ENCODE measurements at places on chromosomes 2 and 18.

GRCh38 chr2:235766278-235766677 is 272.4 kb downstream of the AGAP1 start:
- peak; percentile 25 for DNase-seq

DNA sequence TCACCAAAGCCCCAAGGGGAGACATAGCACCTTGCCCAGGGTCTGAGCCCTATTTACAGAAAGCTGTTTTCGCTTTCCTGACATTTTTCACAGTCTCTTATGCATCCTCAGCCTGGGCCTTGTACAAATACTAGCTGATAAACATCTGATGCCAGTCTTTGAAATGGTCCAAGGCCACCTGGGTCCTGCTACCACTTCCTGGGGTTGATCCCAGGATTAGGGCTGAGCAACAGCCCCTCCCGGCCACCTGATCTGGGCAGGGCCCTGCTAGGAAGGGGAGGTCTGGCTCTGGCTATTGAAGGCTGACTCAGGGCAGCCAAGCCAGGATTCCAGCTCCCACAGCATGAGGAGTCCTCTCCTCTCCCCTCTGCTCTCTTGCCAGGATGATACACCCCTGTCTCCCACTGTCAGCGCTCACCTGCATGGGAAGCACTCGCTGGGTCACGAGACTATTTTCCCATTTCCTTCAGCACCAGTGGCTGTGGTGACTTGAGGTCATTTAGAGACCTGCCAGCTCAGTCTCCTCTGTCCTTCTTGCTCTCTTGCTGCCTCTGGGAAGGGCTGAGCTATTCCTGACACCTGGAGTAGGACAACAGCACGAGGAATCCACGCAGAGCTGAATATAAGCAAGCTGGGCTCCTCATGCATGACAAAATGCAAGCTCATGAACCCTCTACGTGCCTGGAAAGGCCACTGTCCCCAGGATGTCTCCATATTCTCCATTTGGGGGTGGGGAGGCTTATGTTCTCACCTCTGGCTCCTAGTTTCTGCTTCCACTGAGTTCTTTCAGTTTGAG is 53.0 kb upstream of the LGALSL start:
- no peak for DNase-seq

- no peak for DNase-seq
These were observed 9.6 kb downstream of the PCARE start for GRCh38 chr2:29064746-29065067.

DNA sequence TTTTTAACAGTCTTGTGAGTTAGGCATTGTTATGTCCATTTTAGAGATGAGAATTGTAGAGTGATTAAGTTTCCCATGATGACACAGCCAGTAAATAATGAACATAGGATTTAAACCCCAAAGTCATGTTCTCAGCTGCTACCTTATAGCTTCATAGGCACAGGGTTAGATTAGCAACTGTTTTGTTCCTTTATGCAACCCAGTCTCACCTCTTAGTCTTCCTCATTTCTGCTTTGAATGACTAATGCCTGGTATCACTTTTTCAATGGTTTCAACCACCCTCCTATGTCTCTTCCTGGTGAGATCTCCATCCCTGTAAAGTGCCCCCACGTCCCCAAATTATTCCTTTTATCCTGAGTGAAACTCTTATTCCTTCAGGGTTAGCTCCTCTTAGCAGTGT is 44.3 kb downstream of the MFSD6 start:
- no peak for DNase-seq

DNA sequence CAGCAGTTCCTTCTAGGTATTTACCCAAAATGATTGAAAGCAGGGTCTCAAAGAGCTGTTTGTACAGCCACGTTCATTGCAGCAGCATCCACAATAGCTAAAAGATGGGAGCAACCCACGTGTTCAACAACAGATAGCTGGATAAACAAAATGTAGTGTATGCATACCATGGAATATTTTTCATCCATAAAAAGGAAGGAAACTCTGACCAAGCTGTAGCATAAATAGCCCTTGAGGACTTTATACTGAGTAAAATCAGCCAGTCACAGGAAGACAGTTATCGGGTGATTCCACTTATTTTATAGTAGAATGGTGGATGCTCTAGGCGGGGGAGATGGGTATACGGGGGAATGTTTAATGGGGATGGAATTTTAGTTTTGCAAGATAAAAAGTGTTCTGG is 7.5 kb downstream of the TRAPPC12 start:
- no peak for DNase-seq
